DMS79 (cell line): ENCODE measurements at places on chromosomes 6 and 20.

DNA sequence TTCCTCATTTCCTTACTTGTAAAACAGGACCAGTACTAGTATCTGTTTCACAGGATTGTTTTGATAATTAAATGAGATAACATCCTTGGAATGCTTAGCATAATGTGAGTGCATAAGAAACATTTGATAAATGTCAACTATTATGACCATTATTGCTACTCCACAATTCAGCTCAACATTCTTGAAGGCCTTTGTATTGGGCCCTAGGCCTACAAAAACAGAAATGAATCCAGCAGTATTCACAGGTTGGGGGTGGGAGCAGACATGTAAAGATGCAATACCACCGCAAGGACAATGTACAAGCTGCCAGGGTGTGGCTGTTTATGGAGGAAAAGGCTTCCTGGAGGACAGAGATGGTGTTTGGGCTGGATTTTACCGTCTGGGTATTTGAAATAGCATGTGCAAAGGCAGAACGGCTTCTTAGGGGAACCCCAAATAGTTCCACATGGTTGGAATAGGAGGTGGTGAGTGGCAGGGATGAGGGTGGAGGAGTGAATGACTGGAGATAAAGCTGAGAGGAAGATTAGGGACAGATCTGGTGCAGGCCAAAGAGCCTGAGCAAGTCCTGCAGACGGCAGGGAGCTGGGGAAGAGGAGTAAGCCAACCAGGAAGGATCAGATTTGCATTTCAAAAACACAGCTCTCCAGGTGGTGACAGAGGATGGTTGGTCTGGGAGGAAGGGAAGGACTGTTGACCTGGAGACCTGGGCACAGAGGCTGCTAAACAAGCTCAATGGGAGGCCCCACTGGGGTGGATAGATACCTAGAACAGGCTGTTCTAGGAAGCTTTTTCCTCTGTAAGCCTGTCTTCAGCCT lies 57.0 kb upstream of the EPB41L1 start:
- DNase-seq: no peak

DNA sequence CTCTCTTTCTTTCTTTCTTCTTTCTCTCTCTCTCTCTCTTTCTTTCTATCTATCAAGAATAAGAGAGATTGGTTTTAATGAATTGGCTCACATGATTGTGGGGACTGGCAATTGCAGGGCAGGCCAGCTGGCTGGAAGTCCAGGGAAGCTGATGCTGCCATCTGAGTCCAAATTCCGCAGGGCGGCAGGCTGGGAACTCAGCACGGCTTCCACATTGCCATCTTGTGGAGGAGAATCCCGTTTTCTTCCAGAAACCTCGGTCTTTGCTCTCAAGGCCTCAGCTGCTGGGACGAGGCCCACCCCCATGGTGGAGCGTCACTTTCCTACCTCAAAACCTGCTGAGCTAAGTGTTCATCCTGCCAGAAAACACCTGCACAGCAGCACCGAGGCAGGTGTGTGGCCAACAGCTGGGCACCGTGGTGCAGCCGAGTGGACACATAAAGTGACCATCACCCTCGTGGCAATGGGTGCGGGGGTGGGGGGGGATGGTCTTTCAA lies 58.8 kb upstream of the SLCO4A1 start:
- DNase-seq: no peak

DNA sequence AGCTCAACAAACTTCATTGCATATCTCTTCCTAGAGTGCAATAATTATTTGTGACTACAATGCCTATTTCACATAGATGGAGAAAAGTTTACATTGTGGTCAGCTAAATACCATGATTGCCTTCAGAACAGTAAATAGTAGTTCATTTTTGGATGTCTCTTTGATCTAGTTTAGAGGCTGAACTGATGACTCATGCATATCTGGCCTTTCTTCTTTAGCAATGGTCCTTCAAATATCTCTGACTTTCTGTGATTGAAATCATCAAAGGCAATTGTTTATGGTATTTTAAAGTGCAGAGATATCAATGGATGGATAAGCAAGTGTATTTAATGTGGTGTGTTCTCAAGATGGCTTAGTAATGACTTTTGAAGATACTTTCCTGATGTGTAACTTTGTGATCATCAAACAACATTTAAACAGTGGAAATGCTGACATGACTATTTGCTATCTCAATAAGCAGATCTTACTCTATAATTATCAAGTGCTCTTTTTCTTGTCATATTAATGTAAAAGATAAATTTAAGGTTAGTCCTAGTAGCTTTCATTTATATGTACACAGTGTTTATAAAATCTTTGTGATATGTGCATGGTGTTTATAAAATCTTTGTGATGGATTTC lies 523.7 kb upstream of the SLC35B3 start:
- DNase-seq: no peak

DNA sequence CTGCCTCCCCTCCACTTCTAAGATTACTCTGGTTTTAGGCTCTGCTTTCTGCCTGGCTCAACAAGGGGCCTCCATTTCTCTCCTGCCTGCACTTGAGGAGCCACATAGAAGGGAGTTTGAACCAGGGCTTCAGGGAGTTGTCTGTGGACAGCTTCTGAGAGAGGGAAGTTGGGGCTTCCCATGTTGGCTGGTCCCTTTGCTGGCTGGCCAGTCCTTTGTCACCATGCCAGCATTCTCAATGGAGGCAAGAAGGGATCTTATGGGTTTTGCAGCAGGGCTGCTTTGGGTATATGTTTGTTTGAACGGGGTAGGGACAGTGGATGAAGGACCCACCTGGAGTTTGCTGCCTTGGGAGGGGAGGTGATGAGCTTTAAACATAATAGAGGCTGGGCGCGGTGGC lies 124.9 kb downstream of the CARMIL1 start:
- no peak for DNase-seq

DNA sequence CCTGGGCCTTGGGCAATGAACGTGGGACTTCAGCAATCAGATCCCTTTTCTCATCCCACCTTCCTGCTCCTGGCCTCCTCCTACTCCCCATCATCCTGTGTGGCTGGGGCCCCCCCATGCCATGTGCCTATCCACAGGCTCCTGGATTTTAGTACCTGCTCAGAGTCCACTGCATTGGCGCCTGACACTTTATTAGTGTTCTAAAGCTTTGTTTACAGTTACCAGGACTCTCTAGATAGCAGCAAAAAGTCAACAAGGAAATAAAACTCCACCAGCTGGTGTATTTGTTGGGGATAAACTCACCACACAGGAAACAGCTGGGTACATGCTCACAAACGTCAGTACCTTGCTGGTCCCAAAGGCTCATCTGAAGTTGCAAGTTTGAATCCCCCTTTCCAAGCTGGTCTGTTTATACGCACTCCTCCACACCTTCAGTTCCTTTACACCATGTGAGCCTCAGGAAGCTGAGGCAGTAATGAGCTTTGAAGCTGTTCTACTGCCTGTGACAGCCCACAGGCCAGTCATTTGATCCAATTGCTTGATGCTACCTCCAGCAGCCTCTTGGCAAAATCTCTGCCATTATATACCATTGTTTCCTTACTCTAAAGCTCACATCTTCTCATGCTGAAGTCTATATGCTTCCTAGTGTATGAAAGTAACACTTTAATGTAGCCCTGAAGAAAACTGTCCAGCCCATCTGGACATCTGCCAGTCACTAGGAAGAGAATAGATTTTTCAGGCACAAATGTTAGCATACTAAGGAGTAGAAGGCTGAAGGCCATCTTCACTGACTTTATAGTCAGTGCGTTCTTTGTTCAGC lies 76.6 kb downstream of the ANKEF1 start:
- DNase-seq: no peak

- DNase-seq: no peak
Observed at GRCh38 chr6:87421576-87421975, 13.8 kb downstream of the CFAP206 start.
